ENCODE measurements at places on chromosomes 2 and 18.

GRCh38 chr2:39069136-39069515, 51.7 kb downstream of the SOS1 start:
- DNase-seq: no peak

GRCh38 chr2:241843321-241844065, 15.2 kb downstream of the PDCD1 start:
- no peak for DNase-seq

- no peak for DNase-seq
Observed at GRCh38 chr18:22490429-22490846, 72.7 kb upstream of the CTAGE1 start.

- no peak for DNase-seq
Observed at GRCh38 chr2:98393354-98393753, 47.1 kb downstream of the CNGA3 start.

DNA sequence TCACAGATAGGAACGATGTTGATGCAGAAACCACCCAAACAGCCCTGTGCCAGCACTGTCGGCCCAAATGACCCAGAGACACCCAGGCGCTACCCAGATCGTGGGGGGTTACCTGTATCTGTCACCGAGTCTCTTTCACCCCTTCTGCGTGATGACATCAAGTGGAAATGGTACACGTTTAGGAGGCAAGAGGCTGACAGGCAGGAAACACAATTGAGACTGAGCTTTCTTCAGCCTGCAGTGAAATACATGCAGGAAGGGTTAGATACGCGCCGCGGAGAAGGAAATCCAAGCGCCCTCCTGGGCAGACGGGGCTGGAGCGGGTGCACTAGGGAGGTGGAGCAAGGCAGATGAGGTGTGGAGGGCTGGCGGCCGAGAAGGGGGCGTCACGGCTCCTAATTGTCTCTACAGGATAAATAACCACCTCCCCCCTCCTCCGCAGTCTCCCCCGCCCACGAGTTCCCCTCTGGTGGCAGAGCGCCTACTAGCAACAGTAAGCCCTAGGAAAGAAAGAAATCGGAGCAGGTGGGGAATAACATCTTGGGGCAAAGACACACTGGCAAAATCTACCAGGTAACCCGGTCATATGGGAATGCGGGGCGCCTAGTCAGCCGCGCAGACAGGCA, at the start of gene RNF152:
Gene RNF152, minus strand, starts transcription at position 325 of the 626 bp plus-strand sequence. CDS start 76,544 bp downstream, outside the sequence.
- DNase-seq: peak; percentile 16

DNA sequence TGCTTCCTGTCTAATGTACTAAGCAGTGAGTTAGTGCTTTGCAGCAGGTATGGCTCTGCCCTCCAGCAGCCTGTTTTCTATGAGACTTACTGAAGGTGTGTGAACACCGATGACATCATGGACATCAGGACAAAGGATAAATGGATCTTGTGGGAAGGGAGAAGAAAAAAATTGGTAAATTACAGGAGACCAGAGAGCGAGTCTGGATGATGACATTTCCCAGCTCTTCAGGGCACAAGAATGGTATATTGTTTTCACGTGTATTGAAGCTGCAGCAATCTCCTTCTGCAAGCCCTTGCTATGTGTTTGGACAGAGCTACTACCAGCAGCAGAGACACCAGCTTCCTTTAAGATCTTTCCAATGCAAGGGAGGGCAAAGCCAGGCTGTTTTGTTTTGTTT, 47.2 kb downstream of the DCC start:
- no peak for DNase-seq

DNA sequence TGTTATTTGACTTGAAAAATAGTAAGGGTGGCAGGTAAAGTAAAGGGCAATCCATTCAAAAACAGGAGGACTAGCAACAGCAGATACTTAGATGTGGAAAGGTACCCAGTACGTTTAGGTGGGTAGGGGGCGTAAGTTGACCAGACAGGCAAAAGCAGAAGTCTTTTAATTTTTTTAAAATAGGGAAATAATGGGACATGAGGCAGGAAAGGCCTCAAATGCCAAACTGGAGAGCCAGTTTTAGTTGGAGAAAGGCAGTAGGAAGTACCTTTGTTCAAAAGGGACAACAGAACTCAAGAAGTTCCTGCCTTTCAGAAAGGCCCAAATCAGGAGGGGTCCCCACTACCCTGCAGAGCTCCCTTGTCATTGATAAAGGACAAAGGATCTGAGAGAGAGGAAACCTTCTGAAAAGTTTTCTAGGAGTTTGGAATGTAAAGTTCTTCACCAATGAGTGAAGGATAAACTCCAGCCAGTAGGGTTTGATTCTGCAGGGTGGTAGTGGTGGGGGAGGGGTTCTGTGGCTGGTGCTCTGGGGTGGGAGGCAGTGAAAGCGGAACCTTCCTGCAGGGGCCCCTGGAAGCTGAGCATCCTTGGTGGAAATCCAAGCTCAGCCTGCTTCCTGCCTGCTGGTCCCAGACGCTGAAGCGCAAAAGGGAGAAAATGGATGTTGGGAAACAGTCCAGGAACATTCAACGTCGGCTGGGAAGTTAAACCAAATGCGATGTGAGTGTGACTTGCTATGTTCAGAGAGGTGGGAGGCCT, 40.1 kb downstream of the TMEM17 start:
- no peak for DNase-seq

Measured in stimulated activated CD4-positive, alpha-beta T cell treated with anti-CD3 and anti-CD28 coated beads, Interleukin-12 subunit alpha, Interleukin-12 subunit beta, amount 100 ng/mL, for 4 hours (primary cell).